ENCODE measurements at places on chromosomes 11 and 22.

- DNase-seq, result no peak
These were observed 1147.8 kb downstream of the JRKL start for GRCh38 chr11:97537407-97538150.

DNA sequence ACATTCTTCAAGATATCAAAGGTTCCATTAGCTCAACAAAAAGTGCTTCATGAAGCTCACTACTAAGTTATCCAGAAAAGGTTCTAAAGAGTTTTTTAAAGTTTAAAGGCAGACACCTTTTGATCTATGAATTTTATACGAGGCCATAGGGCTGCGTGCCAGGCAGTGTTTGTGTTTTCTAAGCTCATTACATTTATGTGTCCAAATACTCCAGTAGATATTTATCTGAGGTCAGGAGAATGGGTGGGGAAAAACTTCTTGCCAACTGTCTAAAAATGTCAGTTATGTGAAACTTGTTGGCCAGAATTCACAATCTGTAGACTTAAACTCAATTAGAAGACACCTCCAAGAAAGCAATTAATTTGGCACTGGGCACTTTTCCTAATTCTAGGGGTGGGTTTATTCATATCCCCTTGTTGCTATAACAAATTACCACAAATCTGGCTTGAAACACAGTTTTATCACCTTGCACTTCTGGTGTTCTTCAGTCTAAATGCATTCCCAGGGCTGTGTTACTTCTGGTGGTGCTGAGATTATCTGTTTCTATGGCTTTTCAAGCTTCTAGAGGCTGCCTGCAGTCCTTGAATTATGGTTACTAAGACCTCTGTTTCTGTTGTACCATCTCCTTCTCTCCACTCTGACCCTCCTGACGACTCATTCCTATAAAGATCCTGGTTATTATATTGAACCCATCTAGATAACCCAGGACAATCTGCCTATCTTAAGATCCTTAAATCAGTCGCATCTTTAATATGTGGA lies 1030.4 kb upstream of the CNTN5 start:
- DNase-seq, result no peak

DNA sequence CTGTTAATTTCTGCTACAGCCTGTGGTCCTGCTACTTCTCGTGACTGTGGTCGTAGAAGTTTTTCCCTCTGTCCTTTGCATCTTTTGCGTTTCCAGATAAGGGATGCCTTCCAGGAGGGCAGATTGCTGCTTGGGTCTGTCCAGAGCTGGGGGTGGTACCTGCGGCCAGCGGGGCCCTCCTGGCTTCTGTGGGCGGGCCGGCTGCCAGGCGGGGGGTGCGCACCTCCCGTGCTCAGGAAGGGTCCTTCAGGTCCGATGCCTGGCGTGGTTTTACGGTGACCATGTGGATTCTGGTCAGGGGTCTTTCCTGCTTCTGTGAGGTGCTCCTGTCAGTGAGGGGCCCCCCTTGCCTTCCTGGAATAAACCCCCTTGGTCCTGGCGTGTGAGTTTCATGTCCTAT lies 84.8 kb downstream of the KCNQ1 start:
- DNase-seq, result no peak

DNA sequence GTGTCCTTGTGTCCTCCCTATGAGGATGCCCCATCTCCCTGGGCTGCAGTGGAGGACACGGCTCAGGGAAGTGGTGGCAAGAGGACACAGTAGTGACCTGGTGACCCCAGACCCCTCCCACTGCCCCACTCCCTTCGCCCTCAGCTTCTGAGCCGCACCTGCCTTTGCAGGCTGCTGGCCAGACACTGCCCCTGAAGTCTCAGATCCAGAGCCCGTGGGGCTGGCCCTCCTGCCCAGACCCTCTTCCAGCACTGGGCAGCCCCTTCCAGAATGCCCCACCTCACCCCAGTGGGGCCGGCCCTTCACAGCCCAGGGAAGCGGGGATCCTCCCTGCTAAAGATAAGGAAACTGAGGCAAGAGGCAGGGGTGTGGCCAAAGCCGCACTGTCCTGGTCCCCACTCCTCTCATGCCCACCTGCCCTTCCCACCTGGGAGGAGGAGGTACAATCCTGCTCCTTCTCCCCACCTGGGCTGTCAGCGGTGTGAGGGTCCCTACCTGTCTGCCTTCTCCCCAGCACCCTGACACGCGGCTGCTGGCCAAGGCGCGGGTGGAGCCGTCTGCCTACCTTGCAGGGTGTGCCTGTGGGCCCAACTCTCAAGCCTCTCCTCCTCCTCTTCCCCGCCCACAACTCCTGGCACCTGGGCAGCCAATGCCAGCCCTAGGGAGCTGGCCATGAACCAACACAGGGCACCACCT lies 17.3 kb downstream of the TRPM5 start:
- DNase-seq, result no peak

DNA sequence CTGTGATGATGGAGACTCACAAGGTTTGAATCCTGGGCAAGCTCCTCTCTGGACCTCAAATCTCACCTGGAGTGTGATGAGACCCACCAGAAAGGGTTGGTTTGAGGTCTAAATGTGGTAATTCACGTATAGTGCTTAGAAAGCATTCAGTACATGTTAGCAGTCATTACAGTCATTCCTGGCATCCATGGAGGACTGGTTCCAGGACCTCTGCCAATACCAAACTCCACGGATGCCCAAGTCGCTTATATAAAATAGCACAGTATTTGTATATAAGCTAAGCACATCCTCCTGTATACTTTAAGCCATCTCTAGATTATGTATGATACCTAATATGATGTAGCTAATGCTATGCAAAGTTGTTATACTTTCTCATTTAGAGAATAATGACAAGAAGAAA lies 67.6 kb upstream of the CYP2D6 start:
- DNase-seq, result peak; percentile 40

DNA sequence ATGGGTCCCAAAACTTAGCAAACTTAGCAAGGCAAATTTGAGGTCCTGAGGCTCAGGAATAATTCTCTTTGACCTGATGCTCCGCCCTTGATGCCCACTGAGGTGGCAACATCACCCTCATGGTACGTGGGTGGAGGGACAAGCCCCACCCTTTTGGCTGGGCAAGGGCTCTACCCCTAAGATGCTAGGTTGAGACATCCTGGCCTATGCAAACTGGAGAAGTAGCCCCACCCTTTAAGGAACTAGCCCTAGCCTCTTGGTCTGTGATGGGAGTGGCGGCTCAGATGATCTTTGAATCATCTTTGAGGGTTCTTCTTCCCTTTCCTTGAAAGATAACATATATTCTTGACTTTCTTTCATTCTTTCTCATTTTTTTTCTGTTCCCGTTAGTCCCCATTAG lies 32.9 kb downstream of the CABIN1 start:
- DNase-seq, result no peak

GRCh38 chr22:43110444-43110926 lies at the start of gene BIK:
Gene BIK, plus strand, starts transcription at chr22:43110750. Its CDS starts 13,273 bp downstream, at chr22:43124023.
- no peak for DNase-seq

GRCh38 chr11:64556044-64556720 lies 34.8 kb upstream of the SLC22A12 start:
- DNase-seq, result no peak

- DNase-seq, result no peak
These were observed 117.6 kb downstream of the C11orf58 start for GRCh38 chr11:16856022-16856471.

DNA sequence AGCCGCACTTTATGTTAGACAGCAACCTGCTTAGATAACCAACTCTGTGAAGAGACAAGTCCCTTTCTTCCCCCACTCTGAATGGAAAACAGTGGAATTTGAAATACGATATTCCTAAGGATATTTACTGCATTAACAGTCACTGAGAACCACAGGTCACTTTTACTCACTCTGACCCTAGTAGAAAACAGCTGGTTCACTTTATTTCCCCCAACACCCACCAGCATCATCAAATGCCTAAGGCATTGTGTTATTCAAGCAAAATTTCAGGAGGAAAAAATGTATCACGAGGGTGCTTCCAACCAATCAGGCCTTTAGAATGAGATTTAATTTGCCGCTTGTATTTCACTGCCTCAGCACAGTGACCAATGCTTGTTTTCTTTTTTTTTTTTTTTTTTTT lies 1134.1 kb upstream of the CCDC90B start:
- DNase-seq, result no peak

DNA sequence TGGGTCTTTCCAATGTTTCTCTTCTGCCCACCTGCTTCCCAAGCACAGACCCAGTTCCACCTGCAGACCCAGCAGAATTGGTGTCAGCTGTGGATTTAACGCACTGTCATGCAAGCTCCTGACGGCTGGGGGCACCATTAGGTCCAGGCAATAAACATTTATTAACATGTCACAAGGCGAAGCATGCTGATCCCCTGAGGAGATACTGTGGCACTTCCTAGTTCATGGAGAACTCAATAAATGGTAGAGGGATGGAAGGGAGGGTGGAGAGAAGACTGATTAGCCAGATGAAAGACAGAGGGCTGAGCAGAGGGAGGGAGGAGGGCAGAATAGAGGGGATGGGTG lies 68.3 kb upstream of the TSPAN18 start:
- no peak for DNase-seq

- DNase-seq, result no peak
These were observed 29.9 kb downstream of the CCDC15 start for GRCh38 chr11:124983674-124984511.

DNA sequence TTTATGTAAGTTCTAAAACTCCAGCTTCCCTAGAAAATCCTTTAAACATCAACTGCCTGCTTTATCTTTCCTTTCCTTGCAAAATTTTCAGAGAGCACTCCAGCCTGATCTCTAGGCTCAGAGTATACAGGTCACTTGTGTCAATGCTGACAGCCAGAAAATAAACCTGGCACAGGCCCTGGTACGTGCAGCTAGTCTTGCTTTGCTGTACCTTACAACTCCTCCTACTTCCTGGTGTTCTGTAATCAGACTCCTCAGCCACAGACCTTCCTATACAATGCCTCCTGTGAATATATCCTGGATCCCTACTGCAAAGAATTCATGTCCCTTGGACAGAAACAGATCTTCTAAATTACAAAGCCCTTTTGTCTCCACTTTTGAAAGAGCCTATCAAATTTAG lies 24.2 kb upstream of the TMEM123 start:
- no peak for DNase-seq

DNA sequence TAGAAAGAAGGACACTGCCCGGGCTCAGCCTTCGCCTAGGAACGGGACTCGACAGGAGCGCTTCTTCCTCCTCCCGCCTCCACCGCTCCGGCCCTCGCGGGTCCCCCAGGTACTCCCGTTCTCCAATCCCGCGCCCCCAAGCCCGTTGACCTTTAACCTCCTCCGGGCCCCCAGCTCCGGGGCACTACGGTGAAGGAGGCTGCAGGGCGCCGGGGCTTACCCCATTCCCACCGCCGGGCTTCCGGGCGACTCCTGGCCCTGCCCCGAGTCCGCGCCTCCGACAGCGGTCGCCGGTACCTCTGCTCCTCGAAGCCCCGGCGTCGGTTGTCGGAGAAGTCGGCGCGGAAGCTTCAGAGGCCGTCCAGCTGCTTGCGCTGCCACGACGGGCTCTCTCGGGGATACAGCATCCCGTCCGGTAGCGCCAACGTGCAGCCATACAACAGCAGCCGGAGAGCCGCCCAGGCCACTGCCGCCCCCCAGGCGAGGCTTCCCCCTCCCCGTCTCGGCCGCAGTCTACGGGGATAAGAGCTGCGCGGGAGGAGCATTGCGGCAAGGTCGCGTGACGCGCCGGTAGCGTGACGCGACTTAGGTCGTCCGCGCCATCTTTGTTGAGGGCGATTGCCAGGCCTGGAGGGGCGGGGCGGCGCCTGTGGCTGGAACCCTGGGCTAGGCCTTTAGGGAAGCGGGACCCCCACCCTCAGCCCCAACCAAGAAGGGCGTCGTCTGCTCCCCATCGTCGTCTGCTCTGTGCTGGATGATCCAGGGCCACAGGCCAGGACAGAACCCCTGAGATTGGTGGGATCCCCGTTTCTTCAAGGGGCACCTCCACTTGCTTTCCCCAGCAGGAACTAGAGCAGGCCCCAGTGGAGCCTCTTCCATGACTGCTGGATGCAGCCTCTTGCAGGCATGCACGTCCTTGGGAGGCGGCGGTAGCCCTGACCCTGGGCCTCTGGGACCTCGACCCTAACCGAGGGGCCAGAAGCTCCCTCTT lies 26.3 kb downstream of the RGL4 start:
- DNase-seq, result peak; percentile 75

DNA sequence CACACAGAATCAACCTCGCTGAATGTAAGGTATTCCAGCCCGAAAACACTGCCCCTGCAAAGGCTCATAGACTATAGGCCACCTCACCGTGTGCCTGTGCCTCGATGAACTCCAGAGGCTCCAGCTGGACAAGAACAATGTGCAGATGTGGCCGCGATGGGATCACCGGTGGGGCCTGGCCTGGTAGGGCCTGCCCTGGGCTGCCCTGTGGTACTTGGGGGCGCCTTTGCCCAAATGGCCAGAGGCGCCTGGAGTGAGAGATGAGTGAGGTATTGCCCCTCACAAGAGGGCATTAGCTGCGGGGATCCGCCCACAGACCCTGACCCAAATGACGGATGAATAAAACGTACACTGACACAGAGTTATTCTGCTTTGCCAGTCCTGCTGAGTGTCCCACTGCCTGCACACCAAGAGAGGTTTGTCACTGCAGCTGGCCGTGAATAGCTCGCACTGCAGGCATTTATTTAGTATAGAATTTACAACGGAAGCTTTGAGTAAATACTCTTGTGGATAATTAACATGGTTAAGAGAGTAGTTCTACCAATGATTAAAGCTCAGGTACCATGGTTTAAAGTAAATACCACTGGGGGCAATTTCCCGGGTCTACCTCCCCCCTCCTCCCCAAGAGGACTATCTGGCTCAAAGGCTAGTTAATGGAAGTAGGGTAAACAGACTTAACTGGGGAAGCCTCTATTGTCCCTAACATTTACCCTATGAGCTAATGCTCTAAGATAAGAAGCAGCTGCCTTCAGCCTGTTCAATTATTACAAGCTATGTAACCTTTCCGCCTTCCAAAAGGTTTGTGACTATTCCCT lies 101.1 kb upstream of the IGLL5 start:
- no peak for DNase-seq

GRCh38 chr11:1561266-1561665 lies 10.8 kb downstream of the DUSP8 start:
- DNase-seq, result no peak

DNA sequence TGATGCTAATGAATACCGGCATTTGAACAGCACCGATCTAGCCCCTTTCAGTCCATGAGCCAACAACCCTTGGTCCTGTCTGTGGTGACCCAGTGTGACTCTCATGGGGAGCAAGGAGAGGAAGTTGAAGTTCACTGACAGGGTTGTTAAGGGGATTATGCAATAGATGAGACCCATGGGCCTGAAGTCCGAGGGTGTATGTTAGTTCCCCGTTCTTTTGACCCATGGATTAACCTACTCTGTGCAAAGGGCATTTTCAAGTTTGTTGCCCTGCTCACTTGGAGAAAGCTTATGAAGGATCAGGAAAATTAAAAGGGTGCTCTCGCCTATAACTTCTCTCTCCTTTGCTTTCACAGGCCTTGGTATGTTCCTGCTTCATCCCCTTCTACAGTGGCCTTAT lies 4.9 kb downstream of the PNPLA3 start:
- DNase-seq, result no peak
